Fibroblast of lung (primary cell): ENCODE measurements at places on chromosomes 3 and 15. TPM values are rescaled to one million over a fixed set of nuclear protein-coding genes. Genes with fewer than 3 reads are reported as not detected.
A peak's percentile ranks its signal among the peaks of the same experiment; 100 is the strongest.

The ANKRD63 gene
- total RNA-seq, result not detected in 2 replicates

The FANCD2OS gene
- total RNA-seq, result not detected in 2 replicates

GRCh38 chr3:178476886-178477285 lies 59.4 kb upstream of the KCNMB2 start:
- no peak for DNase-seq

DNA sequence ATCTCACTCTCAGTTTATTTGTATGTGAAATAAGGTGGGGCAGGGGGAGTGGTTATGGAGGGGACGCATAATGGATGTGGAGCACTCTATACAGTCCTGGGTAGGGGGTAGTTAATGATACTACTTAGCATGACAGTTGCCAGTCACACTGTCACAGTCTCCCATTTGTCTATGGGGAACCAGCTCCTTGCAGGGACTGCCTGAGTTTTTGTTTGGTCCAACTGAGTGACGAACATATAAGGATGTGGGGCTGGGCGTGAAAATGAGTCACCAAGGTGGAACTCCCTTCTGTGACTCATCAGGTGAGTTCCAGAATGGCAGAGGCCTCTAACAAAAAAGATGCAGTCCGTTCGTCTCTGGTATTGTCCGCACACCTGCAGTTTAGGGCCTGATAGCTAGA lies 235.3 kb upstream of the ST8SIA2 start:
- DNase-seq, result no peak

- peak; percentile 99 for DNase-seq
Measured at GRCh38 chr3:193872265-193872753, 263.6 kb upstream of the HES1 start.

DNA sequence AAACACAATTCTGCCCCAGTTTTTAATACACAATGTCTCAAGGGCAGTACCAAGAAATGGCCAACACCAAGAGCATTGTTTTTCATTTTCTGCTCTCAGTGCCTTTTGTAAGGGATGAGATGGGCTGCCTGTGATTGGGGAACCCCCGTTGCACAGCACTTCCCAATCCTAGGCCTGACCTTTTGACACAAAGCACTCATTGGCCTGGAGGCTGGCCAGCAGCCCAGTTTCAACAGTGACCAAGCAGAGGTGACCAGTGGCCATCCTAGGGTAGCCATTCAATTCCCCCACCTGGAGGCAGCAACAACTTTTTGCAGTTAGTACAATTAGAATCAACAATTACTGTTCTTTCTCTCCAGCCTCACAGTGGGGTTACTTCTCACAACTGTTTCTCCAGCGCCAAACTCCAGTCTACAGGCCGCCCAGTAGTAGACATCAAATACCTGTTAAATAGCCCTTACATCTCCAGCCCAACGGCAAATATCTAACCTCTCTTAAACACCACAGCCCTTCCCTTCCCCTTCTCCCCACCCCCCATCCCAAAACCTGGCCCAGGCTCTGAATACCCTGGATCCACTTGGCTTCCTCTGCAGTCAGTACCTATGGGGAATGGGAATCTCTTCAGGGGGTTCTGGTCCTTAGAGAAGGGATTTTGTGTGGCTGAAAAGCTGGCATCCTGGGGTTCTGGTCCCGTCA lies 8.9 kb upstream of the LRRC2 start:
- DNase-seq, result no peak

The DLL4 gene
- total RNA-seq, result under 0.01 TPM in 2 replicates

DNA sequence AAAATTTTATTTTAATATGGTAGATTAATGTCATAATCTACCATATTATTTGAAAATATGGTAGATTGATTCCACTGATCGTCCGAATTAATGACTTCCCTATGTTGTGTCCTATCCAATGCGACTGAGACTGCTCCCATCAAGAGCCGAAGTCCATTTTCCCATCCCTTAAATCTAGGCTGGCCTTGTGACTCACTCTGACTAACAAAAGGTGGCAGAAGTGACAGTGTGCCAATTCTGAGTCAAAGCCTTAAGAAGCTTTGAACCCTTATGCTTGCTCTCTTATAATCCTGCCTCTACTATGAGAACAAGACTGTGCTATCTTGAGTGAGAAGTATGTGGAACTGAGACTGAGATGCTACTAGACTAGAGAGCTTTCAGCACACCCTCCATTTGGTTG lies 387.2 kb downstream of the ROBO1 start:
- DNase-seq, result peak; percentile 9

DNA sequence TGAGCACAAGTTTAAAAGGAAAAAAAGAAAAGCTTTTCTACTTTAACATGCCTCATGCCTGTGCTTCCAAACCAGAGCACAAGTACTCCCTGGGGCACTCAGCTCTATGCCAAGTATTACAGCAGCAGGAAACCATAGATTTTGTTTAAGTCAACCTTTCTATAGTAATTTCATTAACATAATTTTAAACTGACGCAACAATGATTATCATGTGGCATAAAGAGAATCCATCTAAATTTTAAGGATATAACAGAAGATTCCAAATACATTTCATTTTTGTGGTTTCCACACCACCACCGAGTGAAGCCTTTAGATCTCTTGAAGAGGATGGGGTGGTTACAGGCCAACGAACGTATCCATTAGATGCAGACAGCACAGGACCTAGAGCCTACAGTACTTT lies 112.1 kb downstream of the TNIK start:
- no peak for DNase-seq

The CACNA2D3 gene
- 0.77 and 1.8 TPM in 2 replicates for total RNA-seq
